Kasumi-1 (cell line): ENCODE measurements at places on chromosomes 4 and X.
A peak's percentile ranks its signal among the peaks of the same experiment; 100 is the strongest.

GRCh38 chr4:7167706-7168105 is 24.6 kb upstream of the SORCS2 start:
- no peak for DNase-seq

- no peak for DNase-seq
These were observed 25.6 kb upstream of the MXD4 start for GRCh38 chr4:2287594-2287915.

- no peak for DNase-seq
These were observed 29.3 kb downstream of the CLCN5 start for GRCh38 chrX:49951524-49952193.

DNA sequence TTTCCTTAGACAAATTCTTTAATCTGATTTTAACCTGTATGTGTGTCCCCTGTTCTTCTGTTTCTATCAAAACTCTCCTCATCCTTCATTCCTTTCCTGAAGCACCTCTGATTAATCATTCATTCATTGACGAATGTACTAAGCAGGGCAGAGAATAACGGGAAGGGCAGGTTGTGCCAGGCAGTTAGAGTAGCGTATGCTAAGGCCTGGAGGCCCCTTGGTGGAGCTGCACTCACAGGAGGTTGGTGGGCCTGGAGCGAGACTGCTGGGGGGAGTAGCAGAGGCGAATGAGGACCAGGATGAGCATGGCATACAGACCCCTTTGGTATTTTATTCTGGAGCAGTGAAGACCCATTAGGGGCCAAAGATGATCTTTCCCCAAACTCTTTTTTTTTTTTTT is 22.5 kb downstream of the PTTG2 start:
- no peak for DNase-seq

DNA sequence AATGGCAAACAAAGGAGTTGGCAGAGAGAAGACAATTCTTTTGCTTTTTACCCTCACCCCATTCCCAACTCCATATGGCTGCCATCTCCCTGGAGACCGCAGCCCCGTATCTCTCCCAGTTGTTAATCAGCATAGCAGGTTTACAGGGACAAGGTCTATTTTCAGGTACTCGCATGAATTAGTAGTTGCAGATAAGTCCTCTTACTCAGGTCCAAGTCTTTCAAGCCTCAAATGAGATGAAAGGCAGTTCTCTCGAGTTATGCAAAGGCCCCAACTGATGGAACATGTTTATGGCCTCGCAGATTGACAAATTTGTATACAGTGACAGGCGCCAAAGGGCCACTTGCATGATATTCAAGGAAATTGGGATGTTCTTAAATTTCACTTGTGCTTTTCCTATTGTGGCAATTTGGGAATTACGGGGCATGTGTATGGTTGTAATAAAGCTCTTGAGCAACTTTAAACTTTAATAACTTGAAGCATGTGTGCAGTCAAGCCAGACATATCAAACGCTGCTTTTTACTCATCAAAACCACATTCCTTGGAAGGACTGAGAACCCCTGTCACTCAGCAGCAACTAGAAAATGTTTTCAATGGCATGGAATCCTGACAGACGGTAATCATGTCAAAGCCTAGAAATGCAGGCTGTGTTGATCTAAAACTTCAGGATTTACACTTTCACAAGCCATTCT is 45.1 kb downstream of the KDR start:
- no peak for DNase-seq

DNA sequence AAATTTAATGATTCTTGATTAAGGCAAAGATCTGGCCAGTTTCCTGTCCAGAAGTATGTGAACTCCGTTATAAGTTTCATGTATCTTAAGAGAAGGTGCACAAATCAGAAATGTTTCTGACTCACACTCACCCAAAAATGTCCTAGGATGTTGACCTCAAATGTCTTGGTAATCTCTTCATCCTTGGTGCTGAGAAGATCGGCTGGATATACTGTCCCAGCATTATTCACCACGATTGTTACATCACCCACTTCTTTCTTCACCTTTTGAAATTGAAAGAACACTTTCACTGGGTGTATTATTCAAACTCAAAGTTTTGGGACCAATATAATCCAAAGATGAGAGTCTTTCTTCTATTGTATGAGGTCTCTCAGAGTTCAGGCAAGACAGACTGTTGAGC is 5.7 kb downstream of the HSD17B13 start:
- no peak for DNase-seq

DNA sequence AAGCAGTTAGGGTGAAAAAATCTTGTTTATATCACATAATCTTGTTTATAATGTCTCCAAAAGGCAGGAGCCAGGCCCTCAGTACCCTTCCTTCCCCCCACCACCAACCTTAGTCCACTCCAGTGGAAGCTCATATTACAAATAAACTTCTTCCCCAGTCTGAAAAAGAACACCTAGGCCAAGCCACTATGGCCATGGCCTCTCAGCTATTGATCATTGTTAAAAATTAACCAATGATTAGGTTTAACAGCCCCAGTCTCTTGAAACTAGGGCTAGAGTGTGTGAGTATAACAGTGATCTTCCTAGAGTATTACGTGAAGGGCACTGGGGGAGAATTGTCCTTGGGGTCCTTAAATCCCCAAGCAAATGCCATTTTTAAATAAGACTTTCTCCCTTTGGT is 411.9 kb upstream of the EDA2R start:
- no peak for DNase-seq

GRCh38 chrX:137562096-137562495 is 3.8 kb upstream of the ZIC3 start:
- no peak for DNase-seq

DNA sequence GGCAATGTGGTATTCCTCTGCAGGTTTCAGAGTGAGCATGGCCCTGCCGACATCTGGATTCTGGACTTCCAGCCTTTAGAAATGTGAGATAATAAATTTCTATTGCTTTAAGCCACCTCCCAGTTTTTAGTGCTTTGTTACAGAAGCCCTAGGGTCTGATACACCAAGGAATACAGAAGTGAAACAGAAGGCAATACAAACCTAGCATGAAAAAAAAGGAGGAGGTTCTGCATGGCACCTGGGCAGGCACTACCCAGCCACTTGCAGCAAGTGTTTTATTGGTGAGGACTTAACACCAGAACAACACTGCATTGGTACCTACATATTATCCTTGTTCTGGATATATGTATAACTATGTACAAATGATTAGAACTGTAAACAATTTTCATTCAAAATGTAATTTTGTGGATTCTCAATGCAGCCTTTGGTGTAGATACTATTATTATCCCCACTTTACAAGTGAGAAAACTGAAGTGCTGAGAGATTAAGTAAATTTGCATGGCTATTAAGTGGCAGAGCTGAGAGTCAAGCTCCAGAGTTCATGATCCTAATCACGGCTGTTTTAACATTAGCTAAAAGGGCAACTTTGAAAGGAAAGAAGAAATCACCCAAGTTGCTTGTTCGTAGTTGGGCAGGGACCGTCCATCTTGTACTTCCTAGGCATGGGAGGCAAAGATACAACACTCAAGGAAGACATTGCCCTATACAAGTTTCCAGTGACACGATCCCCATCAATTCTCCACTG is 71.8 kb downstream of the IL21 start:
- DNase-seq = no peak

GRCh38 chr4:52052475-52052780 is 1.3 kb downstream of the SPATA18 start:
- no peak for DNase-seq

GRCh38 chr4:182085051-182085480 is 158.1 kb upstream of the TENM3 start:
- DNase-seq = no peak

DNA sequence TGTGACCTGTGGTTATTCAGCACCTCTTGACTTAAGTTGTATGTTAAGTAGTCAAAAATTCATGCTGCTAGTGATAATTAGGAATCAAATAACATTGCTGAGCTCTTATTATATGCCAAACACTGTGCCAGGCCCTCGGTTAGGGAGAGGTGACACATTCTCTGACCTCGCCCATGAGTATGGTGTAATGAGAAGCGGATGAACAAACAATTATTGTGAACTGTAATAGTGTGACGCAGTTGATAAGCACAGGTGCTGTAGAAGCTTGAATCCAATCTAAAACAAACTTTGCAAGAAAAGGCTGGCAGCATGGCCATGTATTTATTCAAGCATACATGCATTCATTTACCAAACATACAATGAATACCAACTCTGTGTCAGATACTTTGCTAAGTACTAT is 303.5 kb upstream of the HS3ST1 start:
- DNase-seq = no peak

GRCh38 chr4:103664436-103665075 is 55.2 kb downstream of the TACR3 start:
- no peak for DNase-seq

- no peak for DNase-seq
These were observed 19.4 kb upstream of the SLC25A6 start for GRCh38 chrX:1411326-1411725.

- DNase-seq = peak; percentile 21
These were observed 17.8 kb upstream of the PAGE2B start for GRCh38 chrX:55056820-55057674.

- DNase-seq = no peak
These were observed 91.4 kb upstream of the FAM241A start for GRCh38 chr4:112053825-112054350.

DNA sequence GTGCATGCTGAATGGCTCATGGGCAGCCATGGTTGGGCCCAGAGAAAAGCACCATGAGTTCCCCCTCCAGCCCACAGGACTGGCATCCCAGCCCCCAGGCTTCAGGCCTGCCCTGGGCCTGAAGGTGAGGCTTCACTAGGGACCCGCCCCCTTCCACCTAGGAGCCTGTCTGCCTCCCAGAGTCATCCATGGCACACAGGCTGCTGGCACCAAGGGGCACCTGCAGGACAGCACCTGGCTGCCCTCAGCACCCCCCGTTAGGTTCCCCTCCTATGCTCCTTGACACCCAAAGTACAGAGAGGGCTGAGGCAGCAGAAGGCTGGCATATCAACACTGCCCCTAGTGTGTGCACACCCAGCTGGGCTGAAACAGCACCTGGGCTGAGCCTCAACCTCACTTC is 566.7 kb upstream of the PCDH7 start:
- no peak for DNase-seq

GRCh38 chrX:15334561-15334960 is 762 bp downstream of the PIGA start:
- no peak for DNase-seq

- no peak for DNase-seq
These were observed 75.2 kb downstream of the INTS12 start for GRCh38 chr4:105633241-105633640.

- DNase-seq = peak; percentile 13
These were observed 538 bp downstream of the STBD1 start for GRCh38 chr4:76306882-76307659.

DNA sequence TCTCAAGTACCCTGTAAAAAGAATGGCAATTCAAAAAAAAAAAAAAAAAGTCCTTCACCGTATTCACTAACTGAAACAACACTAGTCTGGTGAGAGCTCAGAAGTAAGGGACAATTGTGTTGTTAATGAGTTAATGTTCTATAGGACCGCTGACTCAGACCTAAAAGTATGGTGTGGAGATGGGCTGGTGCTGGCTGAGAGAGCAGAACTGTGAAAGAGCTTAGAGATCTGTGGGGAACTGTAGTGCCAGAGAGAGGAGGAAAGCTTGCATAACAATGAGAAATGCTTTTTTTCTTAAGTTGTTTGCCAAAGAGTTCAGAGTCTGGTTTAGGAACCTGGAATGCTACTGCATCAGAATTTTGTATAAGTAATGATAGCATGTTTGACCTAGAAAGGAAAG is 65.1 kb downstream of the LHFPL1 start:
- no peak for DNase-seq

DNA sequence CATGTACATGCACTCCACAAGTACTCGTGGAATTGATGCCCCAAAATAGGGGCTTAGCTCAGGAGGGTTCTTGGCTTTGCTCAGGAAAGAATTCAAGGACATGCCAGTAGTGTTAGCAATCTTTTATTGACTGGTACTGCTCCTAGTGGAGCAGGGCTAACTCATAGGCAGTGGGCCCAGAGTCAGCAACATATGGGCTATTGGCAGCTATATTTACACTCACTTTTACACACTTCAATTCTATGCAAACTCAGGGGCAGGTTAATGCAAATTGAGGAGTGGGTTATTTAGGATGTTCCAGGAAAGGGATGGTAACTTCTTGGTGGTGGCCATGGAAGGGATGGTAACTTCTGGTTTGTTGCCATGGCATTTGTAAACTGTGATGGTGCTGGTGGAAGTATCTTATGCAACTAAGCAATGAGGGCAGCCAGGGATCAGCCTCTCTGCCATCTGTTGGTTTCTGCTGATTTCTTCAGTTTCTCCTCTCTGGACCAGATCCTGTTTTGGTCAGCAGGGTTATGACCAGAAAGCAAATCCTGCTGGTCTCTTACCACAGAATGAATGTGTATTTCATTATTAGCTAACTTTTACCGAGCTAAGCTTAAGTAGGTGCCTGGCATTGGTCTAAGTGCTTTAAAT is 69.2 kb upstream of the FAT1 start:
- no peak for DNase-seq

DNA sequence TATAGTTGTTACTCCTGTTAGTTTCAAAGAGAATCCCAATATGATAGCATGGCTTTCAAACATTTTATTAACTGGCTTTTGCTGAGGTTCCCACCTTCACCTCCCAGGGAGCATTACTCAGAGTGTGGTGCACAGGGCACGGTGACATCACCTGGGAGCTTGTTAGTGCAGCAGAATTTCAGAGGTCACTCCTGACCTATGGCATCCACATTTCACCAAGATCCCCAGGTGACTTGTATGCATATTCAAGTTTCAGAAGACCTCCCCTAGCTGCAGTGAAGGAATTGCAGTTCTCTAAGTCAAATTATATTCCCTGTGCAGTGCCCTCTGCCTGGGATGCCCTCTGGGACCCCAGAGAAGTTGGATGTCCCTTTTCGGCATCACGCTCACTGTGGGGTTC is 29.7 kb upstream of the LNX1 start:
- no peak for DNase-seq

DNA sequence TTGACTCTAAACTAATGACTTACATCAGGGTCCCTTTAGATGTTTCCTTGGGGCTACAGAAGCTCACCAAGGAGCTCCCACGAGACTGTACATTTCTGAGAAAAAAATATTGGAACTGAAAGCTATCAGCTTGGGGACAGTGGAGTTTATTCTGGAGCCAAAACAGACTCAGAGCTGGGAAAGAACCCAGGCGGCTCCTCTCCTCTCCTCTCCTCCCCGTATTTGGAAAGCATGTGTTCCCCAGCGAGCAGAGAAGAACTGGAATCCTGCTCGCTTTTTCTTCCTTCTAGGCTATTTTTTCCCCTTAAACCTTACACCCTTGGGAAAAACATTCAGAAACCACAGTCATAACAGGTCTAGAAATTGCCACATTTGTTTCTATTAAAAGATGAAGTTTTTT is 4.3 kb upstream of the MAP7D3 start:
- no peak for DNase-seq

- peak; percentile 71 for DNase-seq
These were observed 363.1 kb upstream of the HS3ST1 start for GRCh38 chr4:11791797-11792196.

GRCh38 chrX:120419463-120419862 is 49.6 kb downstream of the LAMP2 start:
- DNase-seq = no peak
